ENCODE measurements at places on chromosomes 4 and X. TPM values are rescaled to one million over a fixed set of nuclear protein-coding genes. Genes with fewer than 3 reads are reported as not detected.

Gene CFI
- total RNA-seq = 66.8 TPM

Gene GPR78
- total RNA-seq = 0.08 TPM

DNA sequence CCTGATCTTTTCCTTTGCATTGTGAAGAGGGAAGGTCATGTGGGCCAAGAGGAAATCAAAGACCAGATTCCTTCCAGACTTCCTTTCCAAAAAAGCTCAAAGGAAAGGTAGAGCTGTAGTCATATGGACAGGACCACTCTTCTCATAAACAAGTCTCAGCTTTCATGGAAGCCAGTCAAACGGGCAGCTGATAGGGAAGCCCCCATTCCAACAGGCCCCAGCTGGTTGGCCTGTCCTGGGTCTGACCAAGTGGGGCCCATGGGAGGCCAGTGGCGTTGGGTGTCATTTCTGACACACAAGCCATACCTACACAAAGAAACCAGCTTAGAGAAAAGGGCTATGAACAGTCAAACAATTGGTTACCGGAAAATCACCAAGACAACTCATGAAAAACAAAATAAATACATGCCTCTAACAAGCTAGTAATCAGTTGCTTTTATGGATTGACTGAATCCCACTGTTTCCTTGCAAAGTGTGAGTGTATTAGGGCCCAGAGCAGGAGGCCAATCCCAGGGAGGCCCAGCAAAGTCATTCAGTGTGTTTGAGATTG lies 149.6 kb upstream of the MAMLD1 start:
- DNase-seq = no peak

Gene CABS1
- total RNA-seq = not detected

DNA sequence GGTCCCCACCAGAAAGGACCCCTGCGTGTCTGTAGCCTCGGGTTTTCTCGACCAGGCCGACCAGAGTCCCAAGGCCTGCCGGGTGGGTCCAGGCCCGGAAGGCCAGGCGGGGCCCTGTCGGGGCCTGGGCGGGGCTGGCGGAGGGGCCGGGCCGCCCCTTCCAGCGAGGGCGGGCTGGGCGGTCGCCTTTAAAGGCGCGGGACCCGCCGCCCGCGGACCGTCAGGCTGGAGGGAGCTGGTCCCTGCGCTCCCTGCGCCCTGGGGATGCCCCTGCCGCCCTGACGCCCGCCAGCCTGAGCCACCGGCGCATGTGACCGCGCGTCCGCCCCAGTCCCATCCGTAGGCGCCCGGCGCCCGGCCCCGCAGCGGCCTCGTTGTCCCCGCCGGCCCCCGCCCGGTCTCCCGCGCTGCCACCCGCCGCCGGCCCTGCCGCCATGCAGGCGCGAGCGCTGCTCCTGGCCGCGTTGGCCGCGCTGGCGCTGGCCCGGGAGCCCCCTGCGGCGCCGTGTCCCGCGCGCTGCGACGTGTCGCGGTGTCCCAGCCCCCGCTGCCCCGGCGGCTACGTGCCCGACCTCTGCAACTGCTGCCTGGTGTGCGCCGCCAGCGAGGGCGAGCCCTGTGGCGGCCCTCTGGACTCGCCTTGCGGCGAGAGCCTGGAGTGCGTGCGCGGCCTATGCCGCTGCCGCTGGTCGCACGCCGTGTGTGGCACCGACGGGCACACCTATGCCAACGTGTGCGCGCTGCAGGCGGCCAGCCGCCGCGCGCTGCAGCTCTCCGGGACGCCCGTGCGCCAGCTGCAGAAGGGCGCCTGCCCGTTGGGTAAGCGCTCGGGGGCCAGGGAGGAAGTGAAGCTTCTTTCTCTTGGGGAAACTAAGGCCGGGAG lies at the start of gene HTRA3:
Gene HTRA3 (plus strand): TSS at position 220 of the 883 bp plus-strand sequence. CDS start 215 bp downstream, at position 435.
- no peak for DNase-seq

GRCh38 chr4:119623025-119623424 lies 5.6 kb downstream of the PDE5A start:
- DNase-seq = no peak

- DNase-seq = no peak
Measured at GRCh38 chrX:41259516-41259915, 74.4 kb upstream of the DDX3X start.

Gene CYBB
- 255 TPM for total RNA-seq
